Stimulated activated CD8-positive, alpha-beta memory T cell treated with anti-CD3 and anti-CD28 coated beads, Interleukin-15, amount 100 ng/mL, for 1 hour (primary cell): ENCODE measurements at places on chromosomes 3 and 15.

GRCh38 chr15:40691737-40692136 lies 3.2 kb upstream of the RAD51 start:
- no peak for DNase-seq

DNA sequence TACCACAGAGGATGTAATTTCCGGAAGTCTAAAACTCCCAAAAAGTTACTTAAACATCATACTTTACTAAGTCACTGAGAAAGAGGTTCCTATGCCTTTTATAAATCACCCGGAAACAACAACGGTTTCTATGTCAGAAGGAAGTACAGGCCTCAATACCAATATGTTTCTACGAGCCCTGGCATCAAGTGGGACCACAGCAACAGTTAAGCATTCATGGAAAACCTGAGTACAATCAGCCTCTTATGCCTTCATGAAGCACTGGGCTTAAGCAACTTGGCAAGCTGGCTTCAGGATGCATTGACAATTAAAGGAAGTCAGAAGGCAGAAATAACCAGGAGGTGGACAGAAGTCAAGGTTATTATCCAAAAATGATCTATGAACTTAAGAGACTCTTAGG lies 19.1 kb upstream of the B3GNT5 start:
- no peak for DNase-seq

DNA sequence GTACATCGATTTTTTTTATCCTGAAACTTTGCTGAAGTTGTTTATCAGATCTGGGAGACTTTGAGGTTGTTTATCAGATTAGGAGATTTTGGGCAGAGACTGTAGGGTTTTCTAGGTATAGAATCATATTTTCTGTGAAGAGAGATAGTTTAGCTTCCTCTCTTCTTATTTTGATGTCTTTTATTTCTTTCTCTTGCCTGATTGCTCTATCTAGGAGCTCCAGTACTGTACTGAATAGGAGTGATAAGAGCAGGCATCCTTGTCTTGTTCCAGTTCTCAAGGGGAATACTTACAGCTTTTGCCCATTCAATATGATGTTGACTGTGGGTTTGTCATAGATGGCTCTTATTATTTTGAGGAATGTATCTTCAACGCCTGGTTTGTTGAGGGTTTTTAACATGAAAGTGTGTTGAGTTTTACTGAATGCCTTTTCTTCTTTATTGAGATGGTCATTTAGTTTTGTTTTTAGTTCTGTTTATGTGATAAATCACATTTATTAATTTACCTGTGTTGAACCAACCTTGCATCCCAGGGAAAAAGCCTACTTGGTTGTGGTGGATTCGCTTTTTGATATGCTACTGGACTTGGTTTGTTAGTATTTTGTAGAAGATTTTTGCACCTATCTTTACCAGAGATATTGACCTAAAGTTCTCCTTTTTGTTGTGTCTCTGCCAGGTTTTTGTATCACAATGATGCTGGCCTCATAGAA lies 14.9 kb upstream of the DNAAF4 start:
- DNase-seq = no peak

- no peak for DNase-seq
These were observed at the start of gene CACNA1D for GRCh38 chr3:53493963-53494791. Gene CACNA1D (plus strand): TSS chr3:53494611. CDS start chr3:53495167, 556 bp downstream.

DNA sequence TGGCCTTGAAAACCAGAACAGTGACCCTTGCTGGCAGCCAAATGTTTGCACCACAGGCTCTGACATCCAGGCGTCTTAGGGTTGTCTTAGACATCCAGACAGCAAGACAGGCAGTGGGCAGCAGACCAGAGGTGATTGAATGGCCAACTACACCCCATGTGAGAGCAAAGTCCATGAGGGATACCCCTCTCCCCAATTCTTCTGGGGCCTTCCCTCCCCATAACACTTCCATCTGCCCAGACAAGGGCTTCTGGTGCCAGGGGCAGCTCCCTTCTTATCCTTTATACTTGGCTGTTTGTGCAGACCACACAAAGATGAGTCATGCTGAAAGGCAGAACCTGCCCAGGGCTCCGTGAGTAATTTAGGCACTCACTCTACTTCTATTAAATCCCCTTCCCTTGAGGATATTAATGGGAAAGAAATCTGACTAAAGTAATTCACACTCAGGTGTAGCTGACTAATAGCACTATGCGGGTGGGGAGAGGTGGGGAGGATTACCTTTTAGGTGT lies 257.9 kb downstream of the UACA start:
- DNase-seq = no peak

DNA sequence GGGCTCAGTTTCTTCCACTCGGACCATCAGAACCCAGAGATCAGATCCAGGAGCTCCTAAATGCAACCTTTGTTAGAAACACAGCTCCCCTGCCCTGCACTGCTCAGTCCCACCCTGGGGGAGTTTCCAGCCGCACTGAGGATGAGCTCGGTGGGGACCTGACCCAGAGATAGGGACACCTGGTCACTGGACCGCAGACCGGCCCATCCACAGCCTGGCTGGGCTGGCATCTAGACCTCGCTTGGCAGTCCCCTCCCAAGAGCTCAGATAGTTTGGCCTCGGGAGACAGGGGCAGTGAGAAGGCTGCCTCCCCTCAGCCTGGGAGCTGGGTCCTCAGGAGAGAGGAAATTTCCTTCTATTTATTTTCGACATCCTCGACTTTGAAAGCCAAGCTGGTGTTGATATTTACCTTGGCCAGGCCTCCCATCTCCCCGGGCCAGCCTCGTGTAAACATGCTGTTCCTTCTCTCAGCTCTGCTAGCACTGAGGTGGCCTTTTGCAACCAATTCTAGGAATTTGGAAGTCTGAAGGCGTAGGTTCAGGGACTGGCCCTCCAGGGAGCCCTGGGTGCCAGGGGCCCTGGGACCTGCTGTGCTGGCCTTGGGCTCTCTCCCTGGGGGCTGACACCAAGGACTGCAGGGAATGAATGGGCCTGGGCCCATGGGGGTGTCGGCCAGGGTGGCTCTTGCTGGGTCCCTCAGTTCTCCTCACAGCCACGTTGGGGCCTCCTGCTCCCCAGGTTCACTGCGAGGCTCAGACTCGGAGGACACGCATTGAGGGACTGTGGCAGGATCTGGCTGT lies 90.1 kb downstream of the VGLL4 start:
- DNase-seq = no peak

DNA sequence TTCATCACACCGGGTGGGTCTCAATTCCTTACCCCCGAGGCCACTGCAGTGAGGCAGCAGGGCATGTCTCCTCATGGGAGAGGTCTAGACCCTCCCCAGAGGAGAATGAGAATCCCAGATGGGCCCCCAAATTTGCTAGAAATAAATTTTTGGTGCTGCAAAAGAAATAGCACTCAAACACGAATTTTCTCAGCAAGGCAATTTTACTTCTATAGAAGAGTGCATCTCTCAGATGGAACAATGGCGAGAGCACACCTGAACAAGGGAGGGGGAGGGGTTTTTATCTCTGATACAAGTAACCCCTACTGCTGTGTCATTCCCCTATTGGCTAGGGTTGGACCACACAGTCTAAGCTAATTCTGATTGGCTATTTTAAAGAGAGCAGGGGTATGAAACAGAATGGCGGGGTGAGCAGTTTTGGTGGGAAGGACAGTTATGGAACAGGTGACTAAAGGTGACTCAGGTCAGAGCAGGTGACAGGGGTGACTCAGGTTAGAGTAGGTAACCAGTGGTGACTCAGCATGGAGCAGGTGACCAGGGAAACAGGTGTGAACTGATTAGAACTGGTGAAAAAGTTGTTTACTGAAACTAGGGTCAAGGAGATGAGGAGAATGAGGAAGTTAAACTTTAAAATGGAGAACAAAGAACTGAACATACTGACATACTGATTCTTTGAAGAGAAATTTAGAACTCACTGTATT lies 93.0 kb upstream of the WNT7A start:
- DNase-seq = no peak

- DNase-seq = no peak
These were observed 60.1 kb upstream of the DAZL start for GRCh38 chr3:16665282-16665741.

DNA sequence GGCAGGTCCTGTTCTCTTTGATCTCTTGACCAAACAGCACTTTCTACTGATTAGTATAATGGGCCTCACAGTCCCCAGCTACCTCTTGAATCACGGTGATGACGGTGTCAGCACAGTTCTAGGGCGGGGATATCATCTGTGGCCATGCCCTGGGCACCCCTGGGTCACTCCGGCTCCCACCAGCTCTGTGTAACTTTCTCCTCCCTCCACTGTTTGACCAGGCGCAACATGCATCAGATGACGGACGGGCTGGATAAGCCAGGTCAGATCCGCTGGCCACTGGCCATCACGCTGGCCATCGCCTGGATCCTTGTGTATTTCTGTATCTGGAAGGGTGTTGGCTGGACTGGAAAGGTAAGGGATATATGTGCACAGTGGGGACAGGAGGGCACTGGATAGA lies 29.6 kb downstream of the SLC6A1 start:
- no peak for DNase-seq

GRCh38 chr3:178658694-178659325 lies 122.6 kb downstream of the KCNMB2 start:
- DNase-seq = no peak

DNA sequence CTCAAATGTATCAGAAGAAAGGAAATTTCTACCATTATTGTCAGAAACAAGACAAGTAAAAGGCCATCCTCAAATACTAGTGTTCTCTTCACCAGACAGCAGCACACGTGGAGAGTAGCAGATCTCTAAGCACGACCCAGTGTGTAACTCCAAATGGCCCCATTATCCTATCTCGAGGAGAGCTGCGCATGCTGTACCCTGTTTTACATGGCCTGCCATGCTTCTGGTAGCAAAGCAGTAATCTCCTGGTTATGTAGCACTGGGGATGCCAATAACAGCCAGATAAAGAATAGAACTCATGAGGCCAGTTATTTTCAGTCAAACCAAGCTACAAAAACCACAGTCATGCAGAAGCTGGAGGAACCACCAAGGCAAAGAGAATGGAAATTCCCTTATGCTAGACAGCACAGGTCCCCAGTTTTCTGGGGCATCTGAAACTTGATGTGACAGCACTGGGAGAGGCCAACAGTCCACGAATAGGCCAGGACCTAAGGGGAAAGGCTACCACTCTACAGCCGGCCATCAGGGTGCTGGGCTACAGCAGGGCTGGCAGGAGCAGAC lies 73.0 kb downstream of the LIPC start:
- no peak for DNase-seq

DNA sequence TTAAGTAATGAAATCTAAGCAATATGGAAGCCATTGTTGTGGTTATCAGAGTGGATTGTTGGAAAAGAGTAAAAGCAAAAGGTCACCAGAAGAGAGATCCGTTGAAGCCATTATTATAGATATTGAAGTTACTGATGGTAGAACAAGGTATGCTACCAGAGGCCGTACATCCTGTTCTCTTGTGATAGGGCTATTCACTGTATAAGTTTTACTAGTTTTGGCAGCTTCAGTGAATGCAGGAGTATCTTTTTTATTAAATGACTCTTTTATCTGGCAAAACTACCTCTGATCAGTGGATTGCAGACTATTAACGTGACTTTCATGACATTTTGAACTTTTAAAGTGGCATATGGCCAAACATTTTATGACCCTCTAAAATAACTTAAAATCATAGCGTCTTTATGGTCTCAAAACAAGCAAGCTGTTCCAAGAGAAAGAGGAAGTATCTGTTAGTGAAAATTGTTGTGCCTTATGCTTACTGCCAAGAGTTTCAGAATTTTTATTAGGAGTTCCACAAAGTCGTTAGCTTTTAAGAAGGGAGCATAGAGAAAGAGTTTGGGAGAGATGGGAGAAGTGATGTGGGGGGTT lies 102.9 kb downstream of the LRRC49 start:
- no peak for DNase-seq

DNA sequence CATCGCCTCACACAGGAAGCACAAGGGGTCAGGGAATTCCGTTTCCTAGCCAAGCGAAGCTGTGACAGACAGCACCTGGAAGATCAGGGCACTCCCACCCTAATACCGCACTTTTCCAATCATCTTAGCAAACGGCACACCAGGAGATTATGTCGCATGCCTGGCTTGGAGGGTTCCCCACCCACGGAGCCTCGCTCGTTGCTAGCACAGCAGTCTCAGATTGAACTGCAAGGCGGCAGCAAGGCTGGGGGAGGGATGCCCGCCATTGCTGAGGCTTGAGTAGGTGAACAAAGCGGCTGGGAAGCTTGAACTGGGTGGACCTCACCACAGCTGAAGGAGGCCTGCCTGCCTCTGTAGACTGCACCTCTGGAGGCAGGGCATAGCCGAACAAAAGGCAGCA lies 384.8 kb downstream of the CNTN6 start:
- DNase-seq = no peak

DNA sequence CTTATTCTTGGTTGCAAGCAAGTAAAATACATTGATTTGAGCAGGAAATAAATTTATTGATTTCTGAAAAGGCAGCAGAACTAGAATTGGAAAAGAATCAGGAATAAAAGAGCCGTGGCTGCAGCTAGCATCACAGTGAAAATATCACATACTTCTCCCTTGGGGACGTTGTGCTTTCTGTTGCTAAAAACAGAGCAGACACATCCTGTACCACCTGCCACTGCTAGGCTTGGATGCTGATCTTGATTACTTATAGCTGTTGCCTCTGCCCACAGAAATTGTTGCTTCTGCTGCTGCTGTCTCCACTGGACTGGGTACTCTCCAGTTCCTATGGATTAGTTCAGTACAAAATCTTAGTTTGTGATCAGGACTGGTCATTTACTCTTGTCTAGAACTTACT lies 283.8 kb downstream of the C3orf38 start:
- DNase-seq = no peak

GRCh38 chr3:190024912-190025311 lies 95.8 kb downstream of the P3H2 start:
- no peak for DNase-seq

DNA sequence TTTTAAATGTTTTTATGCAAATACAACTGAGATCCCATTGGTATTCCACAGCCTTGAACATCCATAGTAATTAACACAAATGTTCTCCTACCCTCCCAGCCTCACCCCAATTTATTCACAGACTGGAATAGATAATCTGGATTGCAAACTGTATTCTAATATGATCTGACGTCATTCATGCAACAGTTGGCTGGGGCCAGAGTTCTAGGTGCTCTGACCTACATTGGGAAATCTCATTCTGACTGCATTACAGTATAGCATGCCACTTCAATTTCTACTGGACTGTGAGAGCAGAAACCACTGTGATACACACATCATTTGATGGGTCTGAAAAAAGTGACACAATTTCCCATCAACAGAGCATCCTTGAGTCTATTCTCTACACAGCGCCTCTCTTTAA lies 403.1 kb downstream of the MAGI1 start:
- no peak for DNase-seq

DNA sequence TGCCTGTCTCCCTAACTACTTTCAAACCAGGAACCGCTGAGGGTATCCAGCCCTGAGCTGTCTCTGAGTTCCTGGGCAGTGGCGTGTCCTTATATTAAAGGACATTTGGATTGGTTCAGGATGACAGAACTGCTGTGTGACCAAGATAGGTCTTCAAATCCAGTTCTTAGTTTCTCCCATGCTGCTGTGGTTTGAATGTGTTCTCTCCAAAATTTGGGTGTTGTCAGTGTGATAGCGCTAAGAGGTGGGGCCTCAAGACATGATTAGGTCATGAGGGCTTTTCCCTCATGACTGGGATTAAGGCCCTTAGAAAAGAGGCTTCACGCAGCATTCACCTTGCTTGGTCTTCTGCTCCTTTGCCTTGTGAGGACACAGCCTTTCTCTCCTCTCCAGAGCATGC lies 376.5 kb upstream of the TPM1 start:
- DNase-seq = no peak
